NCI-H1105 treated with DMSO at 0.1 percent for 48 hours (cell line): ENCODE measurements at places on chromosomes 12 and 14.
A peak's percentile ranks its signal among the peaks of the same experiment; 100 is the strongest.

- no peak for DNase-seq
These were observed 106.9 kb upstream of the PTPRB start for GRCh38 chr12:70744178-70744577.

DNA sequence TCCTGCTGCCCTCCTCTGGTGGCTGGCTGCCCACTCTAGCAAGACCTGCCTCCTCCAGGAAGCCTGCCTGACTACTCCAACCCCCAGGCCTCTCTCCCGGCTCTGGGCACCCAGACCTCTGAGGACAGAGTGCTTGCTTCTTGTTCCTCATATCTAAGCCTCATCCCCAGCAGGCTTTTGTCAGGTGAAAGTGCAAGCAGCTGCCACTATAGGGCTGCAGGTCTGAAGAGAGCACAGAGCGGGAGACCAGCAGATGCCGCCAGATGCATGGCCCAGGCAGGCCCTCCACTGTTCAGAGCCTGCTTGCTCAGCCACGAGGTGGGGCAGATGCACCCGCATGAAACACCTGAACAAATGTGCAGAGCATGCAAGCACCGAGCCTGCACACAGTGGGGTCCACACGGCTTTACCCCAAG is 73.0 kb downstream of the SERPINA3 start:
- DNase-seq = no peak

DNA sequence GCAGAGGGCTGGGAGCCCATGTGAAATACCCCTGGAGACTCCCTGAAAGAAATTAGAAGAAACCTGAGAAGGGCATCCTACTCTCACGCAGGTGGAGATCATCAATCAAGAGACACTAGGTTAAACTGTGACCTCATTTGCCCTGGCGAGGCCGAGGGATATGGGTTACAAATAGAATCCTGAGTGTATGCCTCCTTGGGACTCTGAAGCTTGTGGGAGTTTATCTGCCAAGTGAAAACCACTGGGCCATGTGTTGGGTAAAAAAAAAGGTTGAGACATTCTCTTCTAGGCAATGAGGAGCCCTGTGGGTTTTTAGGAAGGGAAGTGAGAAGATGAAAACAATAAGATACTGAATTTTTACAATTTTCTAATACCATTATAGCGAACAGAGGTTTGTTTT is 160.7 kb upstream of the ARID2 start:
- no peak for DNase-seq

DNA sequence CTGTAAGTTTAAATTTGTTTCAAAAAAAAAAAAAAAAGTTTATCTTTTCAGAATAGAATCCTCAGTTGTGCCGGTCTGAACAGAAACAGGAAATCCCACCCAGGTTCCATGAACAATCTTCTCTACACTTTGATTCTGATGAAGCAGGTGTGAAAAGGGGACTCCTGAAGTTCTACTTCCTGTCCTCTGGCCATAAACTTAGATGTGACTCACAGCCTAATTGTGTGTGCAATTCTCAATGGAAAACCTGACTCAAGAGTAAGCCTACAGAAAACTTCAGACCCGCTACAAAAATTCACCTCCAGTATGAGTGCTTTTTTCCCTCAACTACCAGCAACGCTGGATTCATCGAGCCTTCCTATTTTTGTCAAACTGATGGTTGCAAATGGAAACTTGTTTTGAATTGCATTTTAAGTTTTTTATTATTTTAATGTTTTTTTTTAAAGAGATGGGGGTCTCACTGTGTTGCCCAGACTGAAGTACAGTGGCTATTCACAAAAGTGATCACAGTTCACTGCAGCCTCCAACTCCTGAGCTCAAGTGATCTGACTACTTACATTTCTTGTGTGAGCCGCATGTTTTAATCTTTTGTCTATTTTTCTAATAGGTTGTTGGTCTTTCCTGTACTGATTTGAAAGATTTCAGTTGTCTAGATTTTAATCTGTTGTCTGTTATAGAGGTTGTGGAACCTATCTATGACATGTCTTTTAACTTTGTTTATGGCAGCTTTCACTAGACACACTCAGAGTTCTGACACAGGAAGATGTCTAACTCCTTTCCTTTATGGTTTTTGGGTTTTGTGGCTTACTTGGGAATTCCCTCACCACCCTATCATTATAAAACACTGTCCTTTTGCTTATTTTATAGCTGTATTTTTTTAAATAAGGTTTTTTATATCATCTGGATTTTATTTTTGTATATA is 37.6 kb downstream of the ATG14 start:
- DNase-seq = no peak

GRCh38 chr12:46389031-46389616 is 16.6 kb upstream of the SLC38A2 start:
- DNase-seq = no peak

DNA sequence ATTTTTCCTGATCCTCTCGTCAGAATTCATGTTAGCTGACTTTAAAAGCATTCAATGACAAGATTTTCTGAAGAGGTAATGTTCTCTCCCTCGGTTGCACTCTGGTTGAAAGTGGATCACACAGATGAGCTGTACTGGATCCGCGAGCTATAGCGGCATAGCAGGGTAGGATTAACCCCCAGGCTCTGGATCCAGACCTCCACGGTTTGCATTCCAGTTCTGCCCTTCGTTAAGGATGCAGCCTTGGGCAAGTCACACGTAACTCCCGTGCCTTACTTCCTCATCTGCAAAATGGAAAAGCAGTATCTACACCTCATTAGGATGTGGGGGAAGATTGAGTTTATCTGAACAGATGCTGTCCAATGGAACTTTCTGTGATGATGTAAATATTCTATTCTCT is 13.8 kb downstream of the CCDC92 start:
- DNase-seq = no peak

DNA sequence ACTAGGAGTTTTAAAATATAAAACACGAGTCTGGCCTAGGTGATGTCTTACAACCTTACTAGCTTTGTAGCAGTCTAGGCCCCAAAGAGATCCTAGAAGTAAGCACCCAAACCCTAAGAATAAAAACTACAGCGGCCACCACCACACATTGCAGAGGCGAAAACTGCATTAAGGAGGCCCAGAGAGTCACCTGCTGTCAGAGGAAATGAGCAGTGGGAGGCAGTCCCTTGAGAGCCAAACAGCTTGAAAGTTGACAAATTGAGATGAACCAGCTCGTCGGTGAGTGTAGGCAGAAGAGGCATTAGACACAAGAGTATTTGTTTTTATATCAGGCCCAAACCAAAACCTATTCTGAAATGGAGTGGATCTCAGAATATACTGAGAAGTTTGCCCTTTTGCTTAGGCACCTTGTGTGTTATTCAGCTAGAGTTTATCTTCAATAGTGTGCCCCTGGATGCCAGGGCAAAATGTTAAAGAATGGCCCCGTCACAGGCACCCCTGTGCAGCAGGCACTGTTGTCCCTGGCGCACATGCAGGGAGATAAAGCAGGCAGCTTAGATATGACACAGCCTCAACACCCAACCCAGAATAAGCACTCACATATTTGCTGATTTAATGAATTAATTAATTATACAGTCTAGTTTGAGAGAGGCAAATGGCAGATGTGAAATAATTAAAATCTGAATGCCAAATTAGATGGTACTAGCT is 56.7 kb downstream of the TTC7B start:
- no peak for DNase-seq

DNA sequence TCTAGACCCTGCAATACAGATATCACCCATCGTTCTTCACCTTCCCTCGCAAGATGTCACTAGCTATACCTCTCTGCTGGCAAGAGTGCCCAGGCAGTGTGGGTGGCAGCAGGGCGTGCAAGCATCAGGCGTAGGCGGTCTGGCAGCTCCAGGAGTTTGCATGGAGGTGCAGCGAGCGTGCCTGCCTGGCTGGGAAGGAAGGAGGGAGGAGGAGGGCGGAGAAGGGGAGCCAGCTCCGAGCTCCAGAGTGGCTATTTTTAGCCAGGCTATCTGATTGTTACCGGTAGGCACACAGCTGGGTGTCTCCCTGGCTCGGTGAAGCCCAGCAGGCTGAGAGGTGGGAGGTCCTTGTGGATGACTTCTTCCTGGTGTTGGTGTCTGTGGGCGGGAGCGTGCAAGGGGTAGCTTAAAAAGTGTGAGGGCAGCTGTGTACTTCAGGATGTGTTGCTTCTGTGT is 6.2 kb downstream of the FOXJ2 start:
- DNase-seq = peak; percentile 89

DNA sequence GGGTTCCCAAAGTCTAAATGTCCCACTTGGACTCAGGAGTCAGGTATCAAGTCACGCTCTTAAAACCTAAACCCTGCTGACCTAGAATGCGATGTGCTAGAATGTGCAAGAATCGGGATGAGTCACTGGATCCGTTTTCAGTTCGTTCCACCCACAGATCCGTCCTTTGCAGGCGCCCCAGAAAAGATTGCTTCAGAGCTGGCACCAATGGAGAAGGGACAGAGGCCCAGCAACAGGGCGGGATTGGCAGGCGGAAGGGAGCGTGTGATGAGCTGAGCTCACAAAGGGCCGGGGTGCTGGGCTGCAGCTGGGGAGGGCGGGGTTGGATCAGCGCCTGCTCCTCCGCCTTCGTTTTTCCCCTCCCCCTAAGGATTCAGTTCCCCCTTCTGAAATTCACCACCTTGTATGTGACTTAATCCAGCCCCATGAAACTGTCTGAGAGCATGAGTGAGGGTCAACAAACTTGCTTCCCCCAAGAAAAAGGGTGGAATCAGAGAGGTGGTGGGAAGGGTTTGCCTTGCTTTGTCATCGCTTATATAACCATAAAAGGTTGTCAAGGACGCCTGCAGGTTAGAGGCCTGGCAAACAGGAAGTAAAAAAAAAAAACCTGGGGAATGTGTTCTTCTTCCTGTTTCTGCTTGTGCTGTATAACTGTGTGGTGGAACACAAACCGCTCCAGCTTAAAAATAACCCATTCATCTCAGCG is 2.8 kb upstream of the UBC start:
- DNase-seq = no peak

- DNase-seq = peak; percentile 49
These were observed 27.6 kb upstream of the KRT78 start for GRCh38 chr12:52876372-52876771.

- DNase-seq = no peak
These were observed 87.2 kb downstream of the TSPAN8 start for GRCh38 chr12:71070416-71071128.

GRCh38 chr14:80387563-80387981 is 176.3 kb upstream of the DIO2 start:
- DNase-seq = no peak

DNA sequence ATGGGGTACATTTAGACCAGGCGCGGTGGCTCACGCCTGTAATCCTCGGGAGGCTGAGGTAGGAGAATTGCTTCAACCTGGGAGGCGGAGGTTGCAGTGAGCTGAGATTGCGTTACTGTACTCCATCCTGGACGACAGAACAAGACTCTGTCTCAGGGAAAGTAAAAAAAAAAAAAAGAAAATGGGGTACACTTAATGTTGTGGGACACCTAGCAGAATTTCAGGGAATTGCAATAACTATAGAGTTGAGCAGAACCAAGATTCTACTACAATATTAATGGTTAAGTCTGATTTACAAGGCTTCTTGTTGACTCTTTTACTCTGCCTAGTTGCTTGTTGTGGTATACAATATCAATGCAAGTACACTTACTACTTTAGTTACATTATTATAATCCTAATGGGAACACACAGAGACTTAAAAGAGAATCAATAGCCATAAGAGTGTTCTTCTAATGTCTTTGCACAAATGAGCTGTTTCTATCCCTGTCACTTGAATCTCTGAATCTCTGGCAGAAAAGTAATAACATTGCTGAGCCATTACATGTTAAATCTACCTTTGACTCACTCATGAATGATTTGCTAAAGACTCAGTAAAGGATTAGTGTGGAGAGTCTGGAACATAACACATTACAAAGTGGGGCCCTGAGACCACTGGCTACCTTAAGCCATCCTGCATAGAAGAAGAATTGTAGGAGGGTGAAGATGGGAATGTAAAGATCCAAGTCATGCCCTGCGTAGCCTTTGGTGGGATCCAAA is 22.7 kb downstream of the BEST3 start:
- DNase-seq = no peak

- DNase-seq = no peak
These were observed 210.0 kb downstream of the PPM1H start for GRCh38 chr12:62724947-62725451.
